Astrocyte of the cerebellum (primary cell): ENCODE measurements at places on chromosomes 2 and 18.

GRCh38 chr18:25798046-25798445 lies 292.4 kb downstream of the SS18 start:
- DNase-seq: no peak

GRCh38 chr2:139156730-139157129 lies 376.5 kb upstream of the NXPH2 start:
- DNase-seq: no peak

DNA sequence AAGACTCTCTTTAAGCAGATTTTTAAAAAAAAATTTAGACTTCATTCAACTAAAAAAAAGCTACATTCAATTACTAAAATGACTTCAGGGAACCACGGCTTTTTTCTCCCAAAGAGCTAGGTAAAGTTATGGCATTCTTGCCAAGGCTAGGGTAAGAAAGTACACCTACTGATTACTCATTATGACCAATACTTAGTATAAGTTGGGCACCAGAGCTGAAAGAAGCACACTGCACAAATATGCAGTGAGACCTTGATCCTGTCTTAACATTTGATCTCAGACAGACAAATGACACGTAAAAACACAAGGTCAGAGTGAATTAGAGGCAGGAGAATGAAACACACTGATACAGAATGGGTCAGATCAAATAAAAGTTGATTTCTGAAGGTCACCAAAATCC lies 88.7 kb downstream of the THADA start:
- no peak for DNase-seq

- DNase-seq: peak; percentile 65
Observed at GRCh38 chr2:159071190-159071915, 102.9 kb downstream of the TANC1 start.

GRCh38 chr2:104885119-104885782 lies 31.3 kb downstream of the POU3F3 start:
- DNase-seq: no peak

GRCh38 chr2:204487447-204488229 lies 57.6 kb upstream of the PARD3B start:
- no peak for DNase-seq

DNA sequence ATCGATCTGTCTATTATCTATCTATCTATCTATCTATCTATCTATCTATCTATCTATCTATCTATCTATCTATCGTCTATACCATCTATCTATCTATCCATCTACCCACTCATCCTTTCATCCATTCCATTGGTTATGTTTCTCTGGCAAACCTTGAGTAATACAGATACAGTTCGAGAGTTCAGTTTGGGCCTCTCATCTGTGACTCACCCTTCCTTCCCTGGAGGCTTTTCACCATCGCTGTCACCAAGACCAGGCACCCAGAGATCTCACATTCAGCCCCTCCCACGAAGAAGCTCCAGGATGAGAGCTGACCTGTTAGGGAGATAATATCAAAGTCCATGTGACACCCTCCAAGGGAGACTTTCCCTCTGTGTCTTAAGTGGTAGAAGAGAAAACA lies 164.1 kb upstream of the CELF4 start:
- no peak for DNase-seq

DNA sequence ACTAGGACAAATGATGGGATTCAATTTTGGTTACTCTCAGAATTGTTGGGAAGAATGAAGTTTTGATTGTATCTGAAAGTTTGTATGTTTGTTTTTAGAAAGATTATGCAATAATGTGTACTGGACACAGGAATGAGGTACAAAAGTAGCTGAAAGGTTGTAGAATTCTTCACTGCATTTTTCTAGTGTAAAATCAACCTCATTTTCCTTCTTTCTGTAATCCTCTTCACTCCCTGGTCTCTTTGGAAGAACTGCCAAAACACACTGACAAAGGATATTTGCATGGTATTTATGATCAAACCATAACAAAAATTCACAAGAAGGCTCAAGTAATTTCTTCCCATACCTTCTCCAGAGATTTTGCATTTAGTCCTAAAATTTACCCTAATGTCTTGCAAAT lies 110.7 kb downstream of the ZEB2 start:
- peak; percentile 27 for DNase-seq

DNA sequence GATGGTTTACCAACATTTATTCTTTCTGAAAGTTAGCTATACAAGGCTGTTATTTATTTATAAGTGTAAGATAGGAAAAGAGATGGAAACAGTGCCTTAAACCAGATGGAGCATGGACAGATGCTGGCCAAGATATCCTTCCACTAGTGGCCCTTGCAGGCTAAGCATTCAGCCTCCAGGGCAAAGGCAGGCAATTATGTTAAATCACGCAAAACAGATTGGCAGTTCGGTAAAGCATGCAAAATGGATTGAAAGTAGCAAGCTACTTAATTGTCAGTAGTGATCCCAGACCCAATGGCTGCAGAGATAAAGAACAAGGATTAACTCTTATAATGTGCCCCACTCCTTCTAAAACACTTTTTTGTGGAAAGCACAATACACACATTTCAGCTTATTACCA lies 105.4 kb upstream of the MAP4K3 start:
- DNase-seq: no peak

DNA sequence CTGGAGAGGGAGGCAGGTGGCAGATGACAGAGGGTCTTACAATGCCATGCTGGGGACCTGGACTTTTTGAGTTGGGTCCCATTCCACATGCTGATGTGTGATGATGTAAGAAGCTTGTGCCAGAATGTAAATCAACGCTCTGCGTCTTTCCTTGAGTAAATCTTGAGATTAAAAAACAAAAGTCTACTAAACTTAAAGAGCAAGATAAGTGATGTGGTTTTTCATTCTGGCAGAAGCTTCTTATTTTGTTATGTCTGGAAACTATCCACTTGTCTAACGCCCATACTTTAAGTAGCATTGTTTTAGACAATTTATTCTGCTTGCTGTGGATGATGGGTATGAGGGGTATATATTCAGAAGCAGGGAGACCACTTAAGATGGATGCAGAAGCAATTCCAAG lies 94.5 kb downstream of the KCNS3 start:
- no peak for DNase-seq

- DNase-seq: no peak
Observed at GRCh38 chr2:178072000-178072382, 586 bp downstream of the PDE11A start.

DNA sequence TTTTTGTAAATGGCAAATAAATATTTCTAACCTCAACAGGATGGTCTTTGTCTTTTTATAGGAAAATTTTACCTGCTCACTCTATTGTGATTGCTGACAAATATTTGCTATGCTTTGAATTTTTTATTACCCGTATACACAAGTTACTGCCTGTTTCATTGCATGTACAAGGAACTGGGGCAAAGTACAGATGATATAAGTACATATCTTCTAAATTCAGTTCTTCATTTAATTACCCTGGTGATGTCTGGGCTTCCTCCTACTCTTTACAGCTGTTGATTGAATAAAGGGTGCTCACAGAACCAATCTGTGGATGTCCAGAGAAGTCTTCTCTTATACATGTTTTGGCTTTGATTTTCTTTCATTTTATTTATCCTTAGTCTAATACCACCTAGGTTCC lies 26.5 kb downstream of the KCNE4 start:
- DNase-seq: no peak

- no peak for DNase-seq
Observed at GRCh38 chr18:12703096-12703567, 290 bp downstream of the PSMG2 start.

GRCh38 chr18:45156946-45157345 lies 458.3 kb upstream of the SLC14A2 start:
- no peak for DNase-seq

GRCh38 chr2:83054751-83055150 lies 1404.3 kb downstream of the SUCLG1 start:
- DNase-seq: peak; percentile 43

DNA sequence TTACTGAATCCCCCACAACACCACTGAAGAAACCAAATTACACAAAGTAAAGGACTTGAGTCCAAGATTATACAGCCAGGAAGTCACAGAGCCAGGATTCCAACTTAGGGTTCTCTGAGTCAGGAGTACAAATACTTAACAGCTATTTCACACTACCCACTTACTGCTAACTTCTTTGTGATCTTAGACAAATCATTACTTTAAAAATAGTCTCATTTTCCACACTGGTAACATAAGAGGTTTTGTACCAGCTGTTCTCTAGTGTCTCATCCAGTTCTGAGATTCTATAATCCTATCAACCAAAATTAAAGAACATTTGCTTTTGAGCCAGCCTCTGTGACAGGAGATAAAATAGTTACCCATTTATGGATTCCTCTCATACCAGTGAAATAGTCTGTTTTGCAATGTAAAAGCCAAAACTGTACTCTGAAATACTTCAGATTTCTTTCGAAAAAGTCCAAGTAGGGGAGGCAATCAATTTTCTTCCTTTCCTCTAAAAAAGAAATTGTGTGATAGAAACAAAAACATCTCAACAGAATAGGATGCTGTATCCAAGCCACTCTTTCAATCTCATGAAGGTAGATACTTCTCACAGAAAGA lies 157.6 kb downstream of the LRATD1 start:
- DNase-seq: no peak

DNA sequence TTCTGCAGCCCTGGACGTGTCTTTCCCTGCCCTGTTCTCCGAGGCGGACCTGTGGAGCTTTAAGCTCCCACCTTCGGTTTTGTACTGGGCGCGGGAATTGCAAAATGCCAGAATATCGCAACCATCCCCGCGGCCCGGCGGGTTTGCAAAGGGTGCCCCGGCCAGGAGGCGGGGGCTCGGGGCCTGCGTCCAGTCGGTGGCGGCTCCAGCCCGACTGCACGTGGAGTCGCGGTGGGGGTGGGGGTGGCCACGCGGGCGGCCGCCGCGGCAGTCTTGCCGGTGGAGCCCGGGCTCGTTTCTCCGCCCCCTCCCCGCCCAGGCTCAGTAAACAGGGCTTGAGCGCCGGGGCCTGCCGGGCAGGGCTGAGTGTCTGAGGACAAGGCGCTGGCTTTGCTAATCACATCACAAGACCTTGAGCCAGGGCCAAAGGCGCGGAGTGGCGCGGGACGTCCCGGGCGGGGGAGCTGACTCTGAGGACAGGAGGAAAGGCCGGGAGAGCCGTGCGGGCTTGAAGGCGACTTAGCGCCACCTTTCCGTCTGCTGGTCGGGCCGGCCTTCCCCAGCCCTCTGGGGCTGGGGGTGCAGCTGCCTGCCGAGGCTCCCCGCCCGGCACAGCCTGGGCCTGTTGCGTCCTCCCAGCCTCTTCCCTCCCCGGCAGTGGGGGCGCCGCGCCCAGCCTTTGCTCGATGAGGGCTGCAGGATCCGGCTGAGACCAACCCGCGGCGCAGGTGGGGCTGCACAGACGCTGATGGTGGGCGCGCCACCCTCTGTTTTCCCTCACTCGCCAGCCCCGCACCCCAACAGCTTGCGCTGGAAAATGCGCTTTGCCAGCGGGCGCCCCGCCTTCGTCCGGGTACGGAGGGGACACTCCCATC lies 786 bp upstream of the ZFP36L2 start:
- DNase-seq: no peak

- no peak for DNase-seq
Observed at GRCh38 chr2:240538031-240538780, 19.6 kb downstream of the ANKMY1 start.

DNA sequence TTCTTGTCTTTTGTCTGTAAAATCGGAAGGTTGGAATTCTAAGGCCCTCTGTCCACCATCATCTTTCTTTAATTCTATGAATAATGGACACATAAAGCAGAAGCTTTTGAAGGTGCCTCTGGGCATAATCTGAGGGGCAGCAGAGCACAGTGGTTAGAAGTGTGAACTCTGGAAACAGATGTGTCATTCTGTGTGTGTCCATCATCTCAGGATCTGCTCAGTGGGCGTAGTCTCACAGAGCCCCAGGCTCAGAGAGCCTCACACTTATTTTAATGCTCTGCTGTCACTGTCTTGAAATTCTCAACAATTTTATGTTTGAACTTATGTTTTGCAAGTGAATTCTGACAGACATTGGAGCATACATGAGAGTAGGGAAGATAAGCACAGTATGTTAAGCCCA lies 31.0 kb upstream of the CCDC93 start:
- no peak for DNase-seq

DNA sequence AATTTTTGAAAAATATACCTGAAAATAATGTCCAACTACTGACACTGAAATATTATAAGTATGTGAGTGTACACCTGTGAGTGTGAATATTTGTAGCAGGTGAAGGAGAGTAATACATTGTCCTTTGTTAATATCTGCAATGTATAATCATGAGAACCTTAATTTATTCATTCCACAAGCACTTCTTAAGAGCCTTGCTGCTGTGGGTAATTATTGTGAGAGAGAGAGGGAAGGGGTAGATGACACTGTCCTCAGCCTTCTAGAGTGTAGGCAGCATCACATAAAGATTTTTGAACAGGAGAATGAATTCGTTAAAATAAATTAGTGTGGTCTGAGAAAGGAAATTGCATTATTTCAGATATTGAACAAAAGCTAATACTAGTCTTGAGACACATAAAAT lies 157.2 kb downstream of the MAP2 start:
- DNase-seq: no peak

DNA sequence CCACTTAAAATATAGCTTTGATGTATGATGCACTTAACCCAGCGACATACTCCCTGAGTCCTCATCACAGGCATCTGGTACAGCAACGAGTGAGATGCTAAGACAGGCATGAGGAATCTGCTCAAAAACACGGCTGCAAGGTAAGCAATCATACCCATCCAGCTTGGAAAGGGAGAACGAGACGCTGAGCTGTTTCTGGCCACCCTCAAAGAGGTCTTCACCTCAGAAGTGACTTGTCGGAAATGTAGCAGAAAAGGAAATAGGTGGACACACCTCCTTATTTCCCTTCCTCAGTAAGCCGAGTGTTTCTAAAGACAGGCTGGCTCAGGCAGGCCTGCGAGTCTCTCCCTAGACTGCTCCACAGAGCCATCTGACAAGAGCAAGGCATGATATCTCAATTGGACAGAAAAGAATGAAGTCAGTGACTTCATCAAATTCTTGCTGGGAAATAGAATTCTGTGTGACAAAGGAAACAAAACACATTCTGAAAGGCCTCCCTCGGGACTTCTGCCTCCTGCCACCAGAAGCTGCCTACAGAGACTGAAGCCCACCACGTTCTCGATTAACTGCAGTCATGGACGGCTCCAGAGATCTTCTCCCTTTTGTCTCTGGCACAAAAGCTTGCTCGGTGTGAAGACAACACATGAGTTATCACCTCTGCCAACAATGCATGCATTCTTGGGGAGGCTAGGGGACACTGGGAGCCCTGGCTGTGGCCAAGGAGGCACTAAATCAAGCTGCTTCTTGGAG lies 84.3 kb downstream of the UXS1 start:
- DNase-seq: no peak

- DNase-seq: peak; percentile 99
Observed at GRCh38 chr2:85354286-85355072, at the start of the genes ELMOD3 and RETSAT. Gene ELMOD3, plus strand, starts transcription at chr2:85354769. Its CDS starts 2,430 bp downstream, at chr2:85357199. Gene RETSAT, minus strand, starts transcription at chr2:85354528. Its CDS starts 21 bp downstream, at chr2:85354507.

DNA sequence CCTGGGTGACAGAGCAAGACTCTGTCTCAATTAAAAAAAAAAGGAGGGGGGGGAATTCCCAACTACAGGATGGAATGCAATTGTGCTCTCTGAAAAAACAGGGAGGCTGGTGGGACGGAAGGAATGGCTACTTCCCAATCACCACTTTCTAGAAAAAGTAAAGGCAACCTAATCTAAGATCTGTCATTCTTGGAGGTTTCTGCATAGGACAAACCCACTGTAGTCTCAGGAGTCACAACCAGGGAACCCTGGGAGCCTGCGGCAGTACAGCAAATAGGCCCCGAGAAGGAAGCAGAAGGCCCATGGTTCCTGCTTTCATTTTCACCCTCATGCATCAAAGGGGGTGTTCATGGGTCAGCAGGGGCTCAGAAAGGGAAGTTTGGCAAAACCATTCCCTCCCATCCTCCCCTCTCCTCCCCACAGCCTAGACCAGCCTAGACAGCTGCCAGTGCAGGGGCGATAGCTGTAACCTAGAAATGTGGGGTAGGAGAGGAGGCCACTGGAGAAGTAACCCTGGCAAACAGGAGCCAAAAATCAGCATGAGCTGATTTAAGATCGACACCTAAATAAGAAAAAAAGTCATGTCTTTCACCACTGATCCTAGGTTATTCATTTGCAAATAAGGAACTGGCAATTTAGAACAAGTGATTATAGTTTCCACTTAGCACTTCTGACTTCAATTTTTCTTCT lies 48.0 kb downstream of the TRABD2A start:
- no peak for DNase-seq
